Renal cortical epithelial cell (primary cell): ENCODE measurements at places on chromosomes 7 and 10.
A peak's percentile ranks its signal among the peaks of the same experiment; 100 is the strongest.

GRCh38 chr10:103582331-103583123 lies 89.0 kb downstream of the NEURL1 start:
- DNase-seq, result no peak

DNA sequence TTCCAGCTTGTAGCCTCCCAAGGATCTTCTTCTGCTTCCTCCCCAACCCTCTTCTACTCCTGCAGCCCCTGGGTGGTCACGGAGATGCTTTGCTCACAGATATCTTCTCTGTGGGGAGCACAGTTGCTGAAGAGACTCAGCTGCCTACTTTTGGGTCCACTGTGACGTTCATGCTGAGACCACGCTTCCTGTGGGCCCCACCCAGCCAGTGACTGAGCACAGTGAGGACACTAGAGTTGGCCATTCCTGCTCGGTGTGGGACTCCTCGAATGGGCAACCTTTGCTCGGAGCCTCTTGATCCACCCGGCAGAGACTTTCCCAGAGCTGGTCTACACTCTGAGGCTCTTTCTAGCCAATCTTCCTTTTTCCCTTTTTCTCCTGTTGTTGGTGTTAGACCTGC lies 73.9 kb downstream of the ADRA2A start:
- DNase-seq, result no peak

DNA sequence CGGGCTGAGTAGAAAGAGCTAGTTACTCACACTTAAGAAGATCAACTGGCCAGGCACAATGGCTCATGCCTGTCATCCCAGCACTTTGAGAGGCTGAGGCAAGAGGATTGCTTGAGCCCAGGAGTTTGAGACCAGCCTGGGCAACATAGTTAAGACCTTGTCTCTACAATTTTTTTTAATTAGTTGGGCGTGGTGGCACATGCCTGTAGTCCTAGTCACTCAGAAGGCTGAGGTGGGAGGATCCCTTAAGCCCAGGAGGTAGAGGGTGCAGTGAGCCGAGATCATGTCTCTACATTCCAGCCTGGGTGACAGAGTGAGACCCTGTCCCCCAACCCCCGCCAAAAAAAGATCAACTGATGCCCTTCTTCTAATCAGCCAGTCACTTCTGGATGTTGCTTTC lies 74.6 kb upstream of the ATP6V0A4 start:
- peak; percentile 57 for DNase-seq

DNA sequence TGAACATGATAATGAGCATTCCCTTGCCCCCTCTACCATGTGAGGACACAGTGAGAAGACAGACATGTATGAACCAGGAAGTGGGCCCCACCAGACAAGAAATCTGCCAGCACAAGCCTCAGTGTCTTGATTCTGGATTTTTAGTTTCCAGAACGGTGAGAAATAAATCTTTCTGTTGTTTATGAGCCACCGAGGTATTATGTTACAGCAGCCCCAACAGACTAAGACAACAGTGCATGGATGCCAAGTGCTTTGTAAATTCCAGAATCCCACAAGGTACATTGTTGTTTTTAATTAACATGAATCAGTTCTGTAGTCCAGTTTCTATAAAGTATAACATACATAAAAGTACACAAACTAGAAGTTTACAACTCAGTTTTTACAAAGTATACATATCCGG lies 162.2 kb downstream of the ARHGAP21 start:
- DNase-seq, result peak; percentile 38

DNA sequence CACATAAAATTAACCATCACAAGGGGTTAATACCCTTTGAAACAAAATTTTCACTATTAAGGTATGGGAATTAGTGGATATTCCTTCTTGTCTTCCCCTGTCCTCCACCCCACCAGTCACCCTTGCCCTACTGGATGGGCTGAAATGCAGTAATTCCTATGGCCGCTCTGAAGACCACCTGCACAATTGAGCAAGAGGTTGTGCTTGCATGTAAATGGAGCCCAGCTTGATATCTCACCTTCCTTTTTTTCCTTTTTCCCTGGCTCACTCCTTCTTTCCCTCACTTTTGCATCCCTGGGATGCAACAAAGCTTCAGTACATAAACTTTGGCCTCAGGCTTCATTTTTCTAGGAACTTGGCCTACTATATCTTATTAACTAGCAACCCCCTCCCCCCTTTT lies 184.6 kb downstream of the SNX10 start:
- no peak for DNase-seq

- DNase-seq, result no peak
Observed at GRCh38 chr7:115009139-115009538, 87.2 kb downstream of the MDFIC start.

DNA sequence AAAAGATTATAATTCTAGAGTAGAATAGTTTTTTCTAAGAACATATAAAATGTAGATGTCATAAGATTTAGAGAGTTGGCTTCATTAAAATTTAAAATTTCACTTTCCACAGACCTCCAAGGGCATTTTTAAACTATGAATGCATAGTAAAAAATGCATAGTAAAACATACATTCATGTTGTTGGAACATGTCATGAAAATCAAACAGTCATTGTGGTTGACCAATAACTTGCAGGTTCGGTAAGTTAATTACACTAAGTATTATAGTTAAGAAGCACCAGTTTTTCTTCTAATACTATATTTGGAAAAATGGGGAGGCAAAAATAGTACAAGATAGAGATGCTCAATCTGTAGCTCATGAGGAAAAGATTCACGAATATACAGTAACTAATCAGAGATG lies 61.5 kb upstream of the MACROH2A2 start:
- no peak for DNase-seq

- DNase-seq, result no peak
Observed at GRCh38 chr10:5968681-5969453, 8.5 kb downstream of the IL15RA start.
